CD4-positive, alpha-beta T cell treated with Interleukin-4 for 4 hours (primary cell): ENCODE measurements at places on chromosomes 13 and 19.

DNA sequence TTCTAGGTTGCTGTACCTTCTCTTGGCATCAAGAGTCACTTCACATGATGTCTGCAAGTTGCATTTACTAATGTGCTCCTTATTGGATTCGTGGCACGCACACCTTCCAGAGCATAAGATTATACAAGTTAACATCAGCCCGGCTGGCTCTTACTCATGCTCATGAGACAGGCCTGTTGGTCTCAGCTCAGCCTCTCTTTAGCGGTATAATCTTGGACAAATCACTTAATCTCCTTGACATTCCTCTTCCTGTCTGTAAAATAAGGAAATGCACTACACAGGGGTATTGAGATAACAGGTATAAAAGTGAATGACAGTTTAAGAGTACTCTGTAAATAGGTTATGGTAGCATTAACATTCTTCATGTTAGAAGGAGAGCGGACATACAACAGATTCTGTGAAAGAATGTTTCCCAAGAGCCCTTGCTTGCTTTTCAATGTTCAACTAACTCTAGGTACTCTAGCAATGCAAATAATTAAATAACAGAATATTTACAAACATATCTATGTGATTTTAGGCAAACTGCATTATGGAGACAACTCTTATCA lies 181.1 kb downstream of the FGF14 start:
- DNase-seq: no peak

GRCh38 chr13:74107598-74107997 lies 26.6 kb downstream of the KLF12 start:
- no peak for DNase-seq

- DNase-seq: no peak
Measured at GRCh38 chr19:36423925-36424324, 5.5 kb upstream of the ZFP82 start.

GRCh38 chr13:110317093-110317492 lies 10.0 kb downstream of the COL4A2 start:
- no peak for DNase-seq

GRCh38 chr19:23698711-23699520 lies 11.9 kb upstream of the ZNF675 start:
- no peak for DNase-seq

GRCh38 chr19:49685845-49686332 lies 3.5 kb upstream of the ADM5 start:
- no peak for DNase-seq

GRCh38 chr13:30805132-30805537 lies 69.8 kb downstream of the ALOX5AP start:
- no peak for DNase-seq

DNA sequence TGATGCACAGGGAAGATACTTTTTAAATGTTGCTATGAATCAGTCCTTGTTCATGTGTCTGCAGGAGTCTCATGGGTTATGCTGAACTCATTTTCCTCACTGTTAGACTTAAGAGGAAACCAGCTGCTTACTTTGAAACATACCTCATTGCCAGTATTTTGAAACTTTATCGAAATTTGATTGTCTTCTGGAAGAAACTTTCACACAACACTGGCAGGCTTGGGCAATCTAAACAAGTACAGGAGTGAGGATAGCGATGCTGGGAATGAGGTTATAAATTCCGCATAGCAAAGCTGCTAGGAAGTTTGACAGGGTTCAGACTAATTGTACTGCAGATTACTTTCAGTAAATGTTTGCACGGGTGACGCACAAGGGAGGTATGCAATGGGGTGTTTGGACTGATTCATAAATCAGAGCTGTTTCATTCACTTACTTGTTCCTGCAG lies 245.7 kb downstream of the DNAJC15 start:
- no peak for DNase-seq

DNA sequence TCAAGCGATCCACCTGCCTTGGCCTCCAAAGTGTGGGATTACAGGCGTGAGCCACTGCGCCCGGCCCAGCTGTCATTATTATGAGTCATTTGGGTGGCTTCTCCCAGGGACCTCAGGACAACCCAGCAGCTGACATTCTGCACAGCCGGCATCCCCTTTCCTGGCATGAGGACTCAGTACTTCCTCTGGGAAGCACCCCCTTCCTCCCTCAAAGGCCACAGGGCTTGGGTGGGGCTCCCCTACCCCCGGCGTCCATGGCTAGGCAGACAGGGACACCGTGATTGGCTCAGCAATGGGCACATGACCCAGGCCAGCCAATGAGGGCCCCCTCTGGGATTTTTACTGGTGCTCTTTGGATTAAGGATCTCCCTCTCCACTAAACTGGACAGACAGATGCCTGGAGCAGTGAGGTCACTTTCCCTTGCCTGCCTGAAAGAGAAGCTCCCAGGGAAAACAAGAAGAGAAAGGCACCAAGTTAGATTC lies 6.0 kb downstream of the KANK2 start:
- no peak for DNase-seq

- DNase-seq: no peak
Measured at GRCh38 chr19:10552510-10553053, 8.9 kb downstream of the ATG4D start.

DNA sequence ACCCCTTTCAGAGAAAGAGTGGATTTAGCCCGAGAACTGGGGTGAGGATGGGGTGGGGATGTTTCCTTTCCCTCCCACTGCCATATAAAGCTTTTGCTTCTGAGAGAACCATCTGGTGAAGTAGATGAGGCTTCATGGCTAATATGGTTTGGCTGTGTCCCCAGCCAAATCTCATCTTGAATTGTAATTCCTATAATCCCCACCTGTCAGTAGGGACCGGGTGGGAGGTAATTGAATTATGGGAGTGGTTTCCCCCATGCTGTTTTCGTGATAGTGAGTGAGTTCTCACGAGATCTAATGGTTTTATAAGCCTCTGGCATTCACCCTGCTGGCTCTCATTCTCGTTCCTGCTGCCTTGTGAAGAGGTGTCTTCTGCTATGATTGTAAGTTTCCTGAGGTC lies 270.9 kb downstream of the LMO7 start:
- DNase-seq: no peak

DNA sequence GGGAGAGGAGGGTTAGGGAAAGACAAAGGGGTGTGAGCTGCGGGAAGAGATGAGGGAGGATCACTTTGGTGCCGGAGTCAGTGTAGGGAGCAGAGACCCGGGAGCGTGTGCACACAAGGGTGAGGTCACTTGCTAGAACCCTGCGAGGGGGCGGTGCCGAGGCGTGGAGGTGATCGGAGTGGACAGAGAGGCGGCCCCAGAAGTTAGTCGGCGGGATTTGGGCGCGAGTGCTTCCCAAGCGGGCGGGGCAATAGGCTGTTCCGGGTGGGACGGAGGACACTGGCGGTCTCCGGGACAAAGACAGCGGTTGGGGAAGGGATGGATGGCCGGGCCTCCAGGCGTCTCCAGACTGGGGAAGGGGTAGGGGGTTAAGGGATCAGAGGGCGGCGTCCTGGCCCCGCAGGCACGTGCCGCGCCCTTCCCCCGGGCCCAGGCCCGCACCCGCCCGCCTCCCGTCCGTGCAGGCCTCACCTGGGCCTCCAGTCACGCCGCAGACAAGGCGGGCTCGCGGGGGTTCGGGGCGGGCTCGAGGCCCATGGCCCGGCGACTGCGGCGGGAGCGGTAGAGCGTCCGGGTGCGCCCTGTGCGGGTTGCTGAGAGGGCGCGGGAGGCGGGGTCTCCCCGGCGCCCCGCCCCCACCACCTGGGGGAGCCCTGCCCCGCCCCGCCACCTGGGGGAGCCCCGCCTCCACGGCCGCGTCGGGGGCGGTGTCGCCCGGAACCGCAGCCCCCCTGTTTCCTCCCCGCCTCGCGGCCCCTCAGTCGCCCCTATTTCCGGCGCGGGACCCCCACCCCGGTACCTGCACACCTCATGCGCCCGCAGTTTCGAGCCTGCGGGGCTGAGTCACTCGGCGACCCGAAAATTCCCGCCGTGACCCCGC lies at the start of gene LPAR2:
TSS of gene LPAR2 (minus strand) at position 600 of the 880 bp plus-strand sequence. CDS start 945 bp downstream, outside the sequence.
- peak; percentile 64 for DNase-seq
